Hindlimb muscle (tissue), 1 donor: ENCODE measurements at places on chromosomes 13 and 19.

DNA sequence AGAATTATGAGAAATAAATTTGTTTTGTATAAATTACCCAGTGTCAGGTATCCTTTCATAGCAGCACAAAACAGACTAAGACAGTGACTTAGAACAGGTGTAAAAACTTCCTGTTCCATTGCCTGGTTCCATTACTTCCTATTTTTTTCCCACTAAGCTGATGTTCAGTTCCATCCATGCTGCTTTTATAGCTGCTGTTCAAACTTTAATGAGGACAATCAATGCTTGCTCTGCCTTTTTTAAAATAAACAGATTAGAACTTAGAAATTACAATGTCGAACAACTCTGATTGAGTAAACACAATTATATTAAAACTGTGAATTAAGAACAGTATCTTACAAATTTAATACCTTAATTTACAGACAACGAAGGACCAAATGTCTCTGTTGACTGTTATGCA lies 818.9 kb downstream of the OLFM4 start:
- DNase-seq = no peak

DNA sequence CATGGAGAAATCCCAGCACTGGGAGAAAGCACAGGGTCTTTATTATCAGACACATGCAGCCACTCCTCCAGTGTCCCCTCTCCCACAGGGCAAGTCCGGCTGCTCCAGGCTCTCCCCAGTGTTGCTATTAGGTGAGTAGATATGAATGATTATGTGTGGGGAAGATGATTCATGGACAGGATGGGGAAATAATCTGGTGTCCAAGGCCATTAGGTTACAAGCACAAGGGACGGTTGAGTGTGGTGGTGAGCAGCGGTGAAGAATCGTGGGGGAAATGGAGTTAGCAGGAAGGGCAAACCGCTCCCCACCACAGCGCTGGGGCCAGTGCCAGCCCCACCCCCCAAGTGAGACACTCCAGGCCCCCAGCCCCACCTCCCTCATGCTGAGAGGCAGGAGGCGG lies 19.0 kb downstream of the CD177 start:
- no peak for DNase-seq

- DNase-seq = no peak
Observed at GRCh38 chr13:80094526-80094925, 246.4 kb downstream of the SPRY2 start.

DNA sequence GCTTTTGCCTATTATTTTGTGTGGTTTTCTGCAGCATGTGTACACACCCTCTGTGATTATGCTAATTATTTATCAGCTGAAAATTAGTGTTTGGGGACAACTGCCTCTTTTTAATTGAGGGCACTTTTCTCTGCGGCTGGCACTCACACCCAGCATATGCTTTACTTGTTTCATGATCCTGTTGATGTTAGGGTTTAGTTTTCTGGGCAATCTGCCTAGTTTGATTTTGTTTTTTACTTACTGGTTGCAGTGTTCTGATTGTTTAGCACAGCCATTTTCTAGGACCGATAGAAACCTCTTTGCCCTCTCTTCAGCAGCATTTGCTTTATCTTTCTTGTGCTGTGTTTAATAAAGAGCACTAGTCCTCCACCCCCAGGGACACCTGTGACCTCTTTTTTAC lies 161.6 kb downstream of the PAN3 start:
- no peak for DNase-seq

DNA sequence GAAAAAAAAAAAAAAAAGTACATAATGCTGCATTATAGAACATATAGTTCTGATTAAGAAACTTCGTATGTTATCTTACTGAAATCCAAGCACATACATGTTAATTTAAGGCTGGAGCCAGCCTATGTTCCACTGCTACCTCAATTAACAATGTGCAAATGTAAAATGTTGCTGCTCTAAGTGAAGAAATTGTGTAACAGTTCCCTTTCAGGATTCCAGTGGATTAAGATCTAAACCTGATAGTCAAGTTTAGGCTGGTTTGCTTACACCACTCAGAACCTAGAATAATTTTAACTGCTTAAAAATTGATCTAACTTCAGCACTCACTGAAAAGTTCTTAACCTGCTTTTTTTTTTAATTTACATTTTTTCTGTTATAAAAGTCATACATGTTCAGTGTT lies 4.2 kb downstream of the VPS36 start:
- DNase-seq = no peak

- no peak for DNase-seq
Observed at GRCh38 chr19:13291913-13292312, 141.7 kb downstream of the IER2 start.

DNA sequence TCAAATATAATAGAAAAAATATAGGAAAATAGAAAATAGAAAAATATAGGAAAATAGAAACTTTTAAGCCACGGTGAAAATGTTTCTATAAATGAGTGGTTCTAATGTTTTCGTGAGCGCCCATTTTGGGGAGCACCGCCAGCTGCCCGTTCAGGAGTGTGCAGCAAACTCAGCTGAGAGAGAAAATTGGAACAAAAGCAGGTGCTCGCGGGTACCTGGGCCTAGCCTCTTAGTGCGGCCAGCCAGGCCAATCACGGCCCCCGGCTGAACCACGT lies 204 bp upstream of the PDX1 start:
- no peak for DNase-seq

GRCh38 chr13:29816715-29817114 lies 33.7 kb downstream of the UBL3 start:
- DNase-seq = no peak

GRCh38 chr19:28501976-28502375 lies 711.0 kb downstream of the UQCRFS1 start:
- DNase-seq = no peak

- no peak for DNase-seq
Observed at GRCh38 chr19:19911150-19911549, 10.4 kb downstream of the ZNF93 start.

- no peak for DNase-seq
Observed at GRCh38 chr19:19570571-19570970, 32.5 kb downstream of the CILP2 start.

- DNase-seq = no peak
Observed at GRCh38 chr19:7918615-7919421, 1.3 kb upstream of the SNAPC2 start.

GRCh38 chr13:44967704-44968433 lies 21.4 kb downstream of the NUFIP1 start:
- no peak for DNase-seq

DNA sequence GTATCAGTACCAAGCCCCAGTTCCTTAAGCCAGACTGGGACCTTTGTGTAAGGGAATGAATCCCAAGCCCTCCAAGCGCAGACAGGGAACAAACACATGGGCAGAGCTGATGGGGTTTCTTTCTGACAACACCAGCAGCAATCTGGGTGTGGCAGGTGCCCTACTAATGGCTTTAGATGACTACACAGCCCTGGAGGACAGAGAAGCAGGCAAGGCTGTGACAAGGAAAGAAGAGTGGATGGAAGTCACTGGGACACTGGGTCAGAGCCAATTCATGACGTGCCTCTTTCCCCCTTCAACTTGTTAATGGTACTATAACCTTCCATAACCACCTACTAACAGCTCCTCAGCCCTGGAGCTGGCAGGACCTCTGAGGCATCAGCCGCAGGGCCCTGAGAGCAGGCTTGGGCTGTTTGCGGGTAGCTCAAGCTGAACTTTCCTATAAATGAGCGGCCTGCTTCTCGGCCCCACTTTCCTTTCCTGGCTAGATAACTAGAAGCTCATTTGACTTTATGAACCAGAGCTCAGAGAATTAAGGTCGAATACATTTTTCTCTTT lies 38.9 kb downstream of the RASL11A start:
- no peak for DNase-seq

DNA sequence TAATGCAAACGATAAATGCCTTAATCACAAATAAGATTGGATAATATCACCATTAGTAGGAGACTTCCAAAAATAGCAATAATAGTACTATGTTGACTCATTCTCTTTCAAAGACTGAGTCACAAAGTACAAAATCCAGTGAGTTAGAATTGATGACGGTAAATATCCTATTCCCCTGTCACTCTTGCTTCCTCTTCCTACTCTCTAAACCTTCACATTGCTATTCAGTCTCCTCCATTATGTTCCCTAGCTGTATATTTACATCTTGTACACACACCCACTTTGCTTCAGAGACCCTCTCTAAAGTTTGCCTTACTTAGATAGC lies 26.3 kb upstream of the INTS6 start:
- DNase-seq = no peak
